ENCODE measurements at places on chromosomes 16 and 17.

DNA sequence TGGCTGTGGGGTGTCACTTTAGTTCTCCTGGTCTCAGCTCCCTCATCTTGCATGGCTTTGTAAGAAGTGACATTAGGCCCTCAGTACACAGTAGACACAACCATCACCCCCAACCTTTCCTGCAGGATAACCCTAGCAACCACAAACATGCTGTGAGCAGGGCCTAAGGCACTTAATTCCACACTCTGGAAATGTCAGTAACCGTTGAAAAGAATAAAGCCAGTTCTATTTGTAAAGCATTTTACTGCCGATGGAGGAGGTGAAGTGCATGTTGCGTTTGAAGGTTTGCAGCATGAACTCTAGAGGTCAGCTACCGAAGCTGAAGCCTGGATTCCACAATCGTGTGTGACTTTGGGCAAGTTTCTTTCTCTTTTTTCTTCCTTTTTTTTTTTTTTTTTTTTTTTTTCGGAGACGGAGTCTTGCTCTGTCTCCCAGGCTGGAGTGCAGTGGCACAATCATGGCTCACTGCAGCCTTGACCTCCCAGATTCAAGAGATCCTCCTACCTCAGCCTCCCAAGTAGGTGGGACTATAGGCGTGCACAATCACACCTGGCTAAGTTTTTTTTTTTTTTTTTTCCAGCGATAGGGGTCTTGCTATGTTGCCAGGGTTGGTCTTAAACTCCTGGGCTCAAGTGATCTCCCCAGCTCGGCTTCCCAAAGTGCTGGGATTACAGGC is 26.1 kb upstream of the TOB1 start:
- DNase-seq = no peak

- no peak for DNase-seq
Observed at GRCh38 chr17:34220045-34220751, 34.9 kb upstream of the CCL2 start.

- DNase-seq = no peak
Observed at GRCh38 chr17:32489320-32490100, 2.7 kb downstream of the CDK5R1 start.

GRCh38 chr17:57271821-57272220 is 15.5 kb downstream of the MSI2 start:
- no peak for DNase-seq

DNA sequence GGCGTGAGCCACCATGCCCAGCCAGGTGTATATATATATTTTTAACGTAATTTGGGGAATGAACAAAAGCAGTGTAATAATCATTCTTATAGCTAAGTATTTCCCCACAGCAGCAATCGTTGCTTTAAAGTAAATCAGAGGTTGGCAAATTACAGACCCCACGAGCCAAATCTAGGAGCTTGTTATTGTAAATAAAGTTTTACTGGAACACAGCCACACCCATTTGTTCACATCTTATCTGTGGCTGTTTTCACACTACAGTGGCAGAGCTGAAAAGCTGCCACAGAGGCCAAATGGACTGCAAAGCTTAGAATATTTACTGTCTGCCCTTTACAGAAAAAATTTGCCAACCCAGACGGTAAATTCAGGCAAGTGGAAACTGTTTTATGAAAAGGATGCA is 50.8 kb downstream of the RAB11FIP4 start:
- no peak for DNase-seq

DNA sequence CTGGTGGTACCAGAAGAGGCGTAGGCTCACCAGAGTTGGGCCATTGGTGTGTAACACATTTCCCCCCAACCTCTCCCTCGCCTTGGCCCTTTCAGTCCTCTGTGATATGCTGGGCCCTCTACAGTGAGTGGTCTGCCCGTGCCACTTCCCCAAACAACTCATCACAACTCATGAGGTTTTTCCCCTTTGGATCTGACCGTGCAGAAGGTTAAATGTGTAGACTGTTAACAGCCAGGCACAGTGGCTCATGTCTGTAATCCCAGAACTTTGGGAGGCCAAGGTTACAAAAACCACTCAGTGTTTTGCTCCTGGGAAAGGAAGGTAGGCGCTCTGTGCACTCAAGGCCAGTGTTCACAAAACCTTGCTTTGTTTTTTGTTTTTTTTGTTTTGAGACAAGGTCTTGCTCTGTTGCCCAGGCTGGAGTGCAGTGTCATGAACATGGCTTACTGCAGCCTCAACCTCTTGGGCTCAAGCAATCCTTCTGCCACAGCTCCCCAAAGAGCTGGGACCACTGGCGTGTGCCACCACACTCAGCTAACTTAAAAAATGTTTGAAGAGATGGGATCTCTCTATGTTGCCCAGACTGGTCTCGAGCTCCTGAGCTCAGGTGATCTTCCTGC is 11.3 kb upstream of the CYB5B start:
- DNase-seq = no peak

GRCh38 chr16:65861131-65861731 is 505.3 kb upstream of the CDH5 start:
- DNase-seq = no peak

DNA sequence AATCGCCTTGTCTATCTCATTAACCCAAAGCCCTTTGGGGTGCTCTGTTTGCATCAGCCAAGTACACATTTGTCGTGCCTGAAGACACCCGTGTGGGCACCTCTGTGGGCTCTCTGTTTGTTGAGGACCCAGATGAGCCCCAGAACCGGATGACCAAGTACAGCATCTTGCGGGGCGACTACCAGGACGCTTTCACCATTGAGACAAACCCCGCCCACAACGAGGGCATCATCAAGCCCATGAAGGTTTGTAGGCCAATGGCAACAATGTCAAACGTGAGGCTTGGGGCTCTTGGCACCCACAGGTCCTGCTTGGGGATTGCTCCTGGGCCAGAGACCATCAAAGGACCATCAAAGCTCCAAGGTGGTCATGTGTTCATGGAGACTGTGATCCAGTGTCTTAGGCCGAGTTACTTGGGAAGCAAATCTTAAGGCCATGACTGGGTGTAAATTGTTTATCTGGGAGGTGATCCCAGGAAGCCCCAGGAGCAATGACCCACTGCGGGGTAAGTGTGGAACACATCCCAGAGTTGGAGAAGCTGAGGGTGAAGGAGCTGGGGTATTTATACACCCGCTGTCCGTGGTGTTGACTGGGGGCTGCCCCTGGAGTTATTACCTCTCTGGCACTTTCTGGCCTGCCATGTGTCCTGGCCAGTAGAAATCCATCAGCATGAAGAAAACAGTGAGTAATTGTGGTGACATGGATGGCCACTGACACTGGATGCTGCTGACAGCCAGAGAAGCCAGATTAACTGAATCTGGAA is 24.0 kb downstream of the CDH5 start:
- no peak for DNase-seq

DNA sequence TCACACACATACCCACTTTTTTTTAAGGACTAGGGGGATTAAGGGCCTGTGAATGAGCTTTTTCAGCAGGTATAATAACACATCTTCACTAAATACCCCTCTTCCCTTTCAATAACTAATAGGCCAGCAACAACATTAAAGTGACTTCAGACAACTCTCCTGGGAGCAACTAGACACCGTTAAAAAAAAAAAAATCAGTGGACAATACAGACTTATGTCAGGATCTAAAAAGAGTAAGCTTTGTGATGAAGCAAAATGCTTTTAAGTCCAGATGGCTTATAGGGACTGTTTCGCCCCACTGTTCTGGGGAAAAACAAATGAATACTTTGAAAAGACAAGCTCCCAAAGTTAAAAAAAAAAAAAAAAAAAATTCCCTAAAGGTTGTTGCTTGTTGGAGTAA is 29.0 kb downstream of the SPAG9 start:
- DNase-seq = no peak

DNA sequence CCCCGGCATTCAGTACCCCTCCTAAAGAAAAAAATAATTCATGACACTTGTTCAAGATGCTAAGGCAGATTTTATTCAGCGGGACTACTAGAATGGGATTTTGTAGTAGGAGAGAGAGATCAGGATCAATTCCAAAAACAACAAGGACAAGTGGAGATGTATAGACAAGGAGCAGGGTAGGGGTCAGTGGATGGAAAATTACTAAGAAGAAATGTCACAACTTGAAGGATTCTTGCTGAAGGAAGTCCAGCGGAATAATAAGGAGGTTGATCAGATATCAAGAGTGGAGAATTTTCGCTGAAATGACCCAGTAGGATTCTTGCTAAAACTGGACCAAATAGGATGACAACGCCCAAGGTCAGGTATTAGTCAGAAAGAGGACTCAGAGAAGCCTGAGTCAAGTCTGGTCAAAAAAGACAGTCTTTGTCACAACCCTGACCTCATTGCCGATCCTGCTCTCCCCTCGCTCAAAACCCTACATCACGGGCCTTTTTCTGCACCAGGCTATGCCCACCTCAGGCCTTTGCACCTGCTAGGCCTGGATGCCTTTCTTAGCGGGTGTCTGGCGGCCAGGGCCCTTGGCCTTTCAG is 36.9 kb downstream of the MMD start:
- no peak for DNase-seq

All from foreskin keratinocyte (primary cell).